Activated CD4-positive, alpha-beta T cell treated with anti-CD3 and anti-CD28 coated beads for 36 hours (primary cell): ENCODE measurements at places on chromosomes 11 and 22. TPM values are rescaled to one million over a fixed set of nuclear protein-coding genes. Genes with fewer than 3 reads are reported as not detected.
A peak's percentile ranks its signal among the peaks of the same experiment; 100 is the strongest.

- H3K27ac ChIP-seq, result no peak overlapping the region
- H3K4me3 ChIP-seq, result no peak overlapping the region
- H3K4me1 ChIP-seq, result peaks cover 52% of the 10 kb centered on the region
- H3K27me3 ChIP-seq, result no peaks in the 10 kb centered on the region
Observed at GRCh38 chr11:90218606-90219005, 4.2 kb downstream of the CHORDC1 start.

GRCh38 chr11:72411623-72412419, 22.5 kb downstream of the CLPB start:
- DNase-seq, result peak; percentile 17
- H3K27ac ChIP-seq, result peak overlapping the region; percentile 33
- H3K4me3 ChIP-seq, result no peak overlapping the region
- H3K27me3 ChIP-seq, result no peaks in the 10 kb centered on the region
- peaks cover 20% of the 10 kb centered on the region for H3K4me1 ChIP-seq
- no peaks in the 10 kb centered on the region for H3K36me3 ChIP-seq

DNA sequence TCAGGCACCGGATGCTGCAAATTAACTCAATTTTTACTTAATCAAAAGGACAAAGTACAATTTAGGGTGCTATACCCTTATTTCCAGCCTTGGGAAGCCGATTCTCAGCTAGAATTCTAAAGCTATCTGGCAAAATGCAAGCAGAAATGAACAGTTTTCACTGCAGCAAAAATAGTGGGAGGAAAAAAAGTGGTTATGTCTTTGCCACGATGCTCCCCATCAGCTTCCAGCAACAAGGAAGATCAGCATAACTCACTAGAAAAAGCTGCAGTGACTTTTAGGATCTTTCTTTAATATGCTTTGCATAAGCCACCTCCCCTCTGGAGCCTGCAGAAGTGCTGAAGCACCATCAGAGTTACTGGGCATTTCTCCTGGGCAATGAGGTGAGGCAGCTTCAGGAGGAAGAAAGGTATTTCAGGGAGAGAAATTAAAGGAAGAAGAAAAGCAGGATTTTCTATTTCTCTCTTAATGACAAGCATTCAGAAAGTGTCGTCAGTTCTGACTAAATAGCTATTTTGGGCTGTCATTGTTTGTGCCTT, 702.9 kb downstream of the DLG2 start:
- H3K4me1 ChIP-seq, result no peaks in the 10 kb centered on the region
- H3K27me3 ChIP-seq, result no peaks in the 10 kb centered on the region
- H3K4me3 ChIP-seq, result no peak overlapping the region
- H3K27ac ChIP-seq, result no peak overlapping the region

Gene LRFN4
- 22.7 TPM for total RNA-seq

Gene UCP2
- 261 TPM for total RNA-seq

DNA sequence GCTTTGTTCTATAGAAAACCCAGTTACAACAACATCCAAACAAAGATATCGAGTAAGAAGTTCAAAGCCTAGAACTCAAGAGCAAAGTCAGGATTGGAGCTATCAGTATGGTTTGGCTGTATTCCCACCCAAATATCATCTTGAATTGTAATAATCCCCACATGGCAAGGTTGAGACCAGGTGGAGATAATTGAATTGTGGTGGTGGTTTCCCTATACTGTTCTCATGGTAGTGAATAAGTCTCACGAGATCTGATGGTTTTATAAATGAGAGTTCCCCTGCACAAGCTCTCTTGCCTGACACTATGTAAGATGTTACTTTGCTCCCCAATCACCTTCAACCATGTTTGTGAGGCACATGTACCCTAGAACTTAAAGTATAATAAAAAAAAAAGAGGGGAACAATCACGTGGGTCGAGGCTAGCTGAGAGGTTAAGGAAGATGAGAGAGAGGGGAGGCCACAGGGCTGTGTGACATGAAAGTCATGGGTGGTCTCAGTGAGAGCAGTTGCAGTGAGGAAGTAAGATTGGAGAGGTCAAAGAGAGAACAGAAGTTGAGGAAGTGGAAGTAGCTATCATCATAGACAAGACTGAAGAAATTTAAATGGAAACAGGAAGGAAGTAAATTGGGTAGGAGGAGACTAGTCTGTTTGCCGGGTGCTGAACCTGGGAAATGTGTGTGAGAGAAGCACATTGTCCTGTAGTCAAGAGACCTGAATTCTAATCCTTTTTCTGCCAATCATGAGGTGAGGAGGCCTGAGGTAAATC, 80.1 kb upstream of the CD44 start:
- H3K27ac ChIP-seq, result peak overlapping the region; percentile 37
- H3K4me3 ChIP-seq, result no peak overlapping the region
- H3K4me1 ChIP-seq, result peaks cover 42% of the 10 kb centered on the region
- H3K36me3 ChIP-seq, result peaks cover 11% of the 10 kb centered on the region
- H3K27me3 ChIP-seq, result no peaks in the 10 kb centered on the region
- DNase-seq, result no peak

DNA sequence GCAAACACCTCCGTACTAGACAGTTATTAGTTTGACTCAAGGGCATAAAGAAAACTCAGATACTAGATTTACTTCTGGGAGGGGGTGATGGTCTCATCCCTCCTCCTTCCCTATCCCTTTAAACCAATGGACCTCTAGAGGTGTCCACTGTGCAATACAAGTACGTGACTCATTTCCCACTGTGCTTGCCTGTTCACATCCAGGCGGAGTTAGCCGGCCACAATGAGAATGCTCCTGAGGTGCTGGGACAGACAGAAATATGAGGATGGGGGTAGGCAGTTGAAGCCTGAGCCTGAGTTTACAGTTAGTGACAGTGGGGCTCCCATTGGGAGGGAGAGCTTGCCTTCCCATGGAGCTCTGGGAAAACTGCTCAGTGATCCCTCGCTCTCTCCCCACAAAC, 8.4 kb upstream of the PMM1 start:
- peaks cover 32% of the 10 kb centered on the region for H3K36me3 ChIP-seq
- peaks cover 4% of the 10 kb centered on the region for H3K4me1 ChIP-seq
- no peak overlapping the region for H3K4me3 ChIP-seq
- H3K27me3 ChIP-seq, result no peaks in the 10 kb centered on the region
- no peak for DNase-seq

DNA sequence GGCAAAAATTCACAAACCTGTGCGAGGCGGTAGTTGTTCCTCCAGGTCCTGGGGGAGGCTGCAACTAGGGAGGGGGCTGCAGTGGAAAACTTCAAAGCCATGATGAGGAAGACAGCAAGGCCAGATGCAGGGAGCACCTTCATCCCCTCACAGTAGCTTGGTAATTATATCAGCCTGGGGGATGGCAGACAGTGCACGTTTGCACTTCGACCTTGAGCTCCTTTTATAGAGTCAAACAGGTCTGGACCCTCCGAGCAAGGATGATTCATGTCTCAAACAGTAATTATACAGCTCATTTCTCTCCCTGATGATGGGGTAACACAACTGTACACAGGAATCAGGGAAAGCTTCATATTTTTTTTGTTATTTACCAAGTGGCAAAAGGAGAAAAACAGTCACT, at the start of gene MMP20:
Gene MMP20, minus strand, starts transcription at position 156 of the 400 bp plus-strand sequence. Its CDS starts 13 bp downstream, at position 143.
- H3K36me3 ChIP-seq, result no peaks in the 10 kb centered on the region
- peaks cover 6% of the 10 kb centered on the region for H3K27me3 ChIP-seq
- no peak for DNase-seq
- no peak within 1 kb of the TSS for H3K27ac ChIP-seq

DNA sequence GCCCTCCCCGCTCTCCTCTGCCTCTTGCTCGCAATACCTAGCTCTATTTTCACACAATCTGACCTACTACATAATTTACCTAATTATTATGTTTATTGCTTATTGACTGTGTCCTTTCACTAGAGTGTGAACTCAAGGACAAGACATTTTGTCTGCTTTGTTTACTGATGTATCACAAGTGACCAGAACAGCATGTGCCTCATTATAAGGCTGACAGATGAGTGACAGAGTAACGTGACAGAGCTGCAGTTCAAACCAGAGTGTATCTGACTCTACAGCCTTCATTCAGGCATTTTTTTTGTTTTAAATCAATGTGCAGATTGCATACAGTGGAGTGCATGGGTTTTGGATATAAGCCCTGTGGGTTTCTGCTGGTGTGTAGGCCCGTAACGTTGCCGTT, 82.0 kb upstream of the RAB1B start:
- H3K36me3 ChIP-seq, result peaks cover 20% of the 10 kb centered on the region
- H3K27ac ChIP-seq, result peak overlapping the region; percentile 33
- peaks cover 41% of the 10 kb centered on the region for H3K4me1 ChIP-seq
- no peak overlapping the region for H3K4me3 ChIP-seq
- no peak for DNase-seq

DNA sequence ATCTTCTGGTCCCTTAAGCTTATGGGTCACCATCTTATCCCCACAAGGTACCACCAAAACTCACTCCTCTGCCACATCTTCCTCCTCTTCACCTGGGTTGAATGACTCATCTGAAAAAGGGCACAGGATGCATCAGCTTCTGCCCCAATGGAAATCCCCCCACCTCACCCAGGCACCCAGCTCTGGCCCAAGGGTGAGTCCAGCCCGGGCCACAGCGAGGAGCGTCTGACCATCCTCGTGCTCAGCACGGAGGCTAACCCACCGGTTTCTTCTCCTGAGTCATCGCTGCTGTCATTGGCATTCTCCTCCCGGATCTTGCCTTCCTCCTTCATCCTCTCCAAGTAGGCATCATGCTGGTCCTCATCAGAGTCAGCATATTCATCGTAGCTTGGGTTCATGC, 5.3 kb upstream of the TNKS1BP1 start:
- peak; percentile 37 for DNase-seq
- peaks cover 98% of the 10 kb centered on the region for H3K36me3 ChIP-seq
- no peaks in the 10 kb centered on the region for H3K27me3 ChIP-seq
- peaks cover 69% of the 10 kb centered on the region for H3K4me1 ChIP-seq
- H3K27ac ChIP-seq, result peak overlapping the region; percentile 76
- no peak overlapping the region for H3K4me3 ChIP-seq

GRCh38 chr11:34263441-34264091, 94.2 kb downstream of the ABTB2 start:
- no peaks in the 10 kb centered on the region for H3K36me3 ChIP-seq
- H3K4me1 ChIP-seq, result peaks cover 10% of the 10 kb centered on the region
- no peaks in the 10 kb centered on the region for H3K27me3 ChIP-seq
- H3K27ac ChIP-seq, result no peak overlapping the region
- DNase-seq, result no peak

GRCh38 chr11:25655636-25656035, 676.3 kb upstream of the ANO3 start:
- H3K4me1 ChIP-seq, result no peaks in the 10 kb centered on the region
- no peak overlapping the region for H3K4me3 ChIP-seq
- H3K36me3 ChIP-seq, result no peaks in the 10 kb centered on the region
- no peaks in the 10 kb centered on the region for H3K27me3 ChIP-seq

Gene FGF19
- 0.09 TPM for total RNA-seq

Gene NAT10
- 142 TPM for total RNA-seq

- peaks cover 3% of the 10 kb centered on the region for H3K36me3 ChIP-seq
- peak; percentile 14 for DNase-seq
- H3K27me3 ChIP-seq, result peaks cover 26% of the 10 kb centered on the region
- H3K27ac ChIP-seq, result peak overlapping the region; percentile 44
- peaks cover 8% of the 10 kb centered on the region for H3K4me1 ChIP-seq
Observed at GRCh38 chr11:12377824-12378593, 638 bp downstream of the PARVA start.

Gene DCHS1
- total RNA-seq, result 0.91 TPM

- no peak overlapping the region for H3K4me3 ChIP-seq
- H3K27me3 ChIP-seq, result peaks cover 4% of the 10 kb centered on the region
- DNase-seq, result no peak
- H3K4me1 ChIP-seq, result no peaks in the 10 kb centered on the region
- H3K27ac ChIP-seq, result no peak overlapping the region
Observed at GRCh38 chr22:39732625-39733024, 160.9 kb downstream of the ENTHD1 start.

DNA sequence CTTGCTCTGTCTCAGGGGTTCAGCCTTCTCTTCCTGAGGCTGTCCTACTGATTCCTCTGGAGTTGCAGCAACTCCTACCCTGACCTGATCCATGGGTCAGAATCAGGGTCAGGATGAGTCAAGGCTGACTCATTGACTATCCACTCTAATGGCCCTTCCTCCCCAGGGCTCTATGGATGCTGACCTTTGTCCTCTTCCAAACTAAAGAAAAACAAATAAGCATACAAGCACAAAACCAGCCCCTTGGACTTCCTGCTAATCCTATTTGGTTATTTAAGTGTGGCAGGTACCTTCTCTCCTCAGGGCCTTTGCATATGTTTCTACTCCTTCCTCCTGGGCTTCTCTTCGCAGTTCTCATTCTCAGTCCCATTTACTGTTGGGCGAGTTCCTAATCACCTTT, 204.5 kb upstream of the NAV2 start:
- H3K4me1 ChIP-seq, result no peaks in the 10 kb centered on the region
- no peak overlapping the region for H3K4me3 ChIP-seq
- no peak overlapping the region for H3K27ac ChIP-seq
- peaks cover 18% of the 10 kb centered on the region for H3K27me3 ChIP-seq

- H3K27me3 ChIP-seq, result peaks cover 4% of the 10 kb centered on the region
- H3K4me3 ChIP-seq, result no peak overlapping the region
- H3K27ac ChIP-seq, result no peak overlapping the region
- peaks cover 25% of the 10 kb centered on the region for H3K4me1 ChIP-seq
Observed at GRCh38 chr11:119322360-119322739, 5.4 kb upstream of the MCAM start.

Gene AIFM3
- 0.21 TPM for total RNA-seq

- no peaks in the 10 kb centered on the region for H3K27me3 ChIP-seq
- H3K27ac ChIP-seq, result no peak overlapping the region
- no peak for DNase-seq
- H3K4me1 ChIP-seq, result peaks cover 16% of the 10 kb centered on the region
- H3K4me3 ChIP-seq, result no peak overlapping the region
Observed at GRCh38 chr22:41676134-41676533, 12.5 kb downstream of the SNU13 start.

- no peak for DNase-seq
- H3K36me3 ChIP-seq, result no peaks in the 10 kb centered on the region
- no peaks in the 10 kb centered on the region for H3K4me1 ChIP-seq
- H3K4me3 ChIP-seq, result no peak overlapping the region
Observed at GRCh38 chr22:35534091-35534490, 6.5 kb upstream of the RASD2 start.

GRCh38 chr11:13114566-13115379, 105.7 kb downstream of the RASSF10 start:
- no peak overlapping the region for H3K27ac ChIP-seq
- no peak for DNase-seq
- no peaks in the 10 kb centered on the region for H3K4me1 ChIP-seq
- peaks cover 24% of the 10 kb centered on the region for H3K27me3 ChIP-seq

Gene DBX1
- not detected for total RNA-seq

Gene NXPE1
- total RNA-seq, result not detected

- DNase-seq, result no peak
- no peak overlapping the region for H3K27ac ChIP-seq
- H3K4me3 ChIP-seq, result no peak overlapping the region
- H3K36me3 ChIP-seq, result peaks cover 13% of the 10 kb centered on the region
Observed at GRCh38 chr11:74909385-74909784, 39.5 kb downstream of the XRRA1 start.
